SK-N-SH (cell line): ENCODE measurements at places on chromosomes 5 and 9.
A peak's percentile ranks its signal among the peaks of the same experiment; 100 is the strongest.

DNA sequence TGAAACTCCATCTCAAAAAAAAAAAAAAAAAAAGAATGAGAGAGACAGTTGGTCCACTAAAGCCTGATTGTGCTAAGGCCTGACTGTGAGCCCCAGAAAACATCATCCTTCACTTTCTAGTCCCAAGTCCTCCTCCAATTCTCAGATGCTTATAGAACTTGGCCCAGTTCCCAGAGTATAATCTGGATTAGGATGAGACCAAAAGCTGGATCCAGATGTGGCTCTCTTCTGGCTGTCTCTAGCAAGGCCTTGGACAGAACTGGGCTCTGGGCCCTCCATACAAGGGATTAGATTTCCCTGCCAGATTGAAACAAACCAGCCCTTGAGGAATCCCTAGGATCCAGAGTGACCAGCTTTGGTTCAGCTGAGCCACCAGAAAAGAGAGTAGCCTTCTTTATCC is 98.4 kb upstream of the ZNF366 start:
- DNase-seq = no peak

DNA sequence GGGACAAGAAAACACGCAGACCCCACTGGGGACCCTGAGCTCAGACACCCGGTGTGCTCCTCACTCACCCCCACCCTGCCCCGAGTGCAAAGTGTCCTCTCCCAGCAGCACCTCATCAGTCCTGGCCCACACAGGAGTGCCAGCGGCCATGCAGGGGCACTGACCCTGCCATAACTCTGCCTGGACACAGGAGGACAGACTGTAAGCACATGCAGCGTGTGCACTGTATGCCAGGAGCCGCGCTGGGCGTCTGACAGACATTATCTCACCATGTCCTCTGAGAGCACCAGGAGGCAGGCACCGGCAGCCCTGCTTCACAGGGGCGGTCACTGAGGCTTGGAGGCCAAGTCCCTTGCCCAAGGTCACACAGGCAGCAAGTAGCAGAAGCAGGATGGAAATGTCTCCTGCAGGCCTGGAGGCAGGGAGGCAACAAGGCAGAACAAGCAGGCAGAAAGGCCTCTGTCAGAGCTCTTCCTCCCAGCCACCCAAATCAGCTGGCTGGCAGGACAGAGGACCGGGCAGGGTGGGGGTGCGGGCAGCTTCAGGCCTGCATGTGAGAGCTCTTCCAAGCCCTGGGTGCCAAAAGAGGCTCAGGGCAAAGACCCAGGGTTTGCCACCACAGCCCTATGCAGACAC is 8.4 kb downstream of the EEIG1 start:
- peak; percentile 84 for DNase-seq

- DNase-seq = peak; percentile 24
Observed at GRCh38 chr5:108148715-108149139, 233.2 kb downstream of the FBXL17 start.

- DNase-seq = no peak
Observed at GRCh38 chr5:142977363-142978051, 207.3 kb downstream of the ARHGAP26 start.

- DNase-seq = no peak
Observed at GRCh38 chr5:33761139-33761538, 130.7 kb downstream of the ADAMTS12 start.

DNA sequence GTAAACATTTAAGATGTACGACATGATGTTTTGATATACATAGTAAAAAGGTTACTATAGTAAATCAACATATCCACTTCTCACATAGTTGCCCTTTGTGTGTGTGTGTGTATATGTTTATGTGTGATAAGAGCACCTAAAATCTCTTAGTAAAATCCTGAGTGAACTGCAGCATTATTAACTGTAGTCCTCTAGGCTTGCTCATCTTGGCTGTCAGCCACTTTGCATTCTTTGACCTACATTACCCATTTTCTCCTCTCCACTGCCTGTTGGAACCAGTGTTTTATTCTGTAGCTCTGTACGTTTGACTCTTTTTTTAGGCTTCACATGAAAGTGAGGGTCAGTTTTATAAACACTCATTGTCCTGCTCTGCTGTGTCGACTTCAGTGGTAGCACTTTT is 24.4 kb downstream of the C5orf22 start:
- no peak for DNase-seq

- DNase-seq = no peak
Observed at GRCh38 chr5:115684513-115685037, 58.7 kb upstream of the TMED7 start.

GRCh38 chr9:95092262-95093072 is 225.0 kb downstream of the FANCC start:
- DNase-seq = peak; percentile 68

DNA sequence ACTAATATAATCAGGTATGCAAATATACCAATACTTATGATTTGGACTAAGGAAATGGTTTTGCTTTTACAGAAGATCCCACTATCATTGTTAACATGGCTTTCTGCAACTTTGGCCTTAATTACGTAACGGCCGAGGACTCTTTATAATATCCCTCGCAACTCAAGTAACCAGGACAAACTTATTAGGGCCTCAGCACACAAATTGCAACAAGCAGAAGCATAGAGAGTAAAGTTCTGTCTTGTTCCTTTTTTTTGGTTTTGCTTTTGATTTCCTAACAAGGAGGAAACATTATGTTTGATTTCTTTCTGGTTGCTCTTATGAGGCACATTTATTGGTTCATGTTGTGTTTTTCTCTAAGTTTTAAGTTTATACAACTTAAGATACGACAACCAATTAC is 60.4 kb downstream of the RORB start:
- DNase-seq = no peak

GRCh38 chr5:109748546-109748945 is 58.8 kb downstream of the MAN2A1 start:
- DNase-seq = no peak

- DNase-seq = no peak
Observed at GRCh38 chr5:179382486-179382885, 37.2 kb upstream of the ADAMTS2 start.

- DNase-seq = no peak
Observed at GRCh38 chr5:54360925-54361662, 50.7 kb upstream of the ARL15 start.

DNA sequence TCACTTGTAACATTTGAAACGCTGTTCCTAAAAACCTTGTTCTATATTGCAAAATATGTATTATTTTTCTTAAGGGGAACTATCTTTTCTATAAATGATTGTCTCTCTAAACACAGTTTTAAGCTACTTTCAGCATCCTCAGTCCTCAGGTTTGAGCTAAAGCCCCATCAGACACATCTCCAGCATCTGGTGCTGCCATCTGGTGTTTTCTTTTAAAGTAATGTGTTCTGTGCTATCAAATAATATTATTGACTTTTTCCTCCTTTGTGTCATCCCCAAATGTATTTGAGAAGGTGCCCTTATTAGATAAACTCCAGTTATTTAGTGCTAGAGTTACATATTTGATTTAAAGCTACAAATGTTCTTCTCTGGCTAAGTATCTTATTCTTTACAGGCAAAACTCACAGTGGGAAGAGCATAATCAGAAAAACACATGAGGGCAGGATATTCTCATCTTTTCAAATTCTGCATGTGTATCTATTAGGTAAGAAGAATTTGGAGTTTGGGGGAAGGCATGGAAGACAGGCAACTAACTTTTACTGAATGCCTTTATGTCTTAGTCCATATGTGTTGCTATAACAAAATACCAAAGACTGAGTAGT is 27.5 kb downstream of the ZNF474 start:
- peak; percentile 55 for DNase-seq

DNA sequence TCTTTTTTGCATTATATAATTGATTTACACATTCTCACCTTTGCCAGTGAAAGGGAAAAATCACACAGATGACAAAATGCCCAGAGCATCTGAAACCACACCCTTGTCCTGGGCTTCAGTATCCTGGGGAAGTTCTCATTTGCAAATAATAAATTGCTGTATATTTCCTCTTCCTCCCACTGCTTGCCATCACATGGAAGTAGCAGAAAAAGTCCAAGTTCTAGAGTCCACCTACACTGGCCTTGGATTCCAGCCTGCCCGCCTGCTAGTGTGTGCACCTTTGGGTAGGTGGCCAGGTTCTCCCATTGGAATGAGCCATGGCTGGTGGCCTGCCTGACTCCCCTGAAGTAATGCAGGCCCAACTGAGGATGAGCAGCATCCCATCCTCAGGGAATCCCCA is 149.4 kb downstream of the GADD45G start:
- no peak for DNase-seq

- no peak for DNase-seq
Observed at GRCh38 chr9:131848570-131849160, 108.8 kb upstream of the RAPGEF1 start.

- no peak for DNase-seq
Observed at GRCh38 chr9:68983522-68984424, 30.1 kb downstream of the PRKACG start.

- no peak for DNase-seq
Observed at GRCh38 chr5:131394128-131394527, 130.3 kb downstream of the CDC42SE2 start.

DNA sequence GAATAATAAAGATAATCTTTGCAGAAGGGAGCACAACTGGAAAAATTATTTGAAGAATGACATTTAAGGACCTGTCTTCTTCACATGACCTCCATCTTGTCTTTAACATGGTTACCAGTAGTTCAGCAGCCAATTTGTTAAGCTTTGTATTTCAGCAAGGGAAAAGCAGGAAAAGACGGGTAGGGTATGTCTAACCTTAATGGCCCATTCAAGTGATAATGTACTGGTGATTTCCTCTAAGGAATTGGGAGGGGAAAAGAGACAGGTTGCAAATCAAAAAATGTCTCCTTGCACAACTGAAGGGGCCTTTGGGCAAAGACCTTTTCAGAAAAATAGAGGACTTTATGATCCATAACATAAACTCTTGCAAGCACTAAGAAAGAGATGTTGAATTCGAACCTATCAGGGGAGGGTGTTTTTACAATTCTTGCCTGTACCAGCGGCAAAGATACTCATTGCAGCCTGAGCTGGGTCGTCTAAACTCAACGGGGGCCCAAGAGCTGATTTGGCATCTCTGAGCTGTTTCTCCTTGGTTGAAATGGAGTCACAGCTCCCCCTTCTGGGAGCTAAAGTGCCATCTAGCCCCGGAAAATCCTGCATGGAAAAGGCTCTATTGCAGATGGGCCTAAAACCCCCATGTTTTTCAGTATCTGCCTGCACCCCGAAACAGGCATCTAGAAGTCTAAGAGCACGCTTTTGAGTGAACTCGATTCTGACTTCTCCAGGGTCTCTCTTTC is 3.8 kb downstream of the BRINP1 start:
- DNase-seq = peak; percentile 69

- no peak for DNase-seq
Observed at GRCh38 chr5:144144956-144145751, 25.3 kb downstream of the YIPF5 start.

GRCh38 chr5:54398191-54398590 is 57.3 kb upstream of the HSPB3 start:
- DNase-seq = no peak

GRCh38 chr9:22512495-22512894 is 65.9 kb downstream of the DMRTA1 start:
- no peak for DNase-seq

DNA sequence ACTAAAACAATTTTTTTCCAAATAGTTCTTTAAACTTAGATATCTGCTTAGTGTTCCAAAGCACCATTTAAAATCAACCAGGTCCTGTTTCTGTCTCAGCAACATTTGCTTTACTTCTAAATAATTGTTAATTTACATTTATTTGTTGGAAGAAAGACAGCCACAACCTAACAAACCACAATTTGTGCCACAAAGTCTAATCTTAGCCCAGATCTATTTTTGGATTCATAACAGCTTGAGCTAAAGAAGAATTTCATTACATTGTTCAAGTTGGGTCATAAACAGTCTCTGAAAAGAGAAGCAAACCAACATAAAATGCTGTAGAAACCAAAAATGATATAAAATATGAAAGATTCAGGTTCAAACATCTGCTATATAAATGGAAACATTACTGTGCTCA is 24.4 kb downstream of the MLLT3 start:
- DNase-seq = no peak

- DNase-seq = no peak
Observed at GRCh38 chr5:21212026-21212425, 1224.0 kb upstream of the CDH18 start.

DNA sequence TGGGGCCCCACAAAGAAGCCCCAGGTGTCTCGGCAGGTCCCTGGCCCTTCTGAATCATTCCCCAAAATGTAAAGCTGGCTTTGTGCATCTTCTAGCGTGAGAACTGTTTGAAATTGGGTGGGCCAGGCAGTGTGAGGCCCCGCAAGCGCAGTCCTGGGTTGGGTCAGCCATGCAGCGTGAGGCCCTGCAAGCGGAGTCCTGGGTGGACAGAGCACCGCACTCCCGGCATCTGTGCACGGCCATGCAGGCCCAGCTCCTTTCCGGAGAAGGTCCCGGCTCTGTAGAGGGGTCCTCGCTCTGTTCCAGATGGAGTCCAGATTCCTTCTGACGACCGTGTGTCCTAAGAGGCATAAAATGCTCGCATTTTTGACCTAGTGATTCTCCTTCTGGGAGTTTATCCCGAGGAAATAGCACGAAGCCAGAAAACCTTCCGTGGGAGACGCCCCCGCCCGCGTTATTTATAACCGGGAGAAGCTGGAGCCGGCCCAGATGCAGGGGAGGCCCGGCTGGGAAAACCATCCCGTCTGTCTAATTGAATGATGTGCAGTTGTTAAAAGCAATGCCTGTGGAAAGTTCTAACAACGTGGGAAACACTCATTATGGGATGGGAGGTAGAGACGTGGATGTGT is 19.4 kb upstream of the NOTCH1 start:
- DNase-seq = no peak

DNA sequence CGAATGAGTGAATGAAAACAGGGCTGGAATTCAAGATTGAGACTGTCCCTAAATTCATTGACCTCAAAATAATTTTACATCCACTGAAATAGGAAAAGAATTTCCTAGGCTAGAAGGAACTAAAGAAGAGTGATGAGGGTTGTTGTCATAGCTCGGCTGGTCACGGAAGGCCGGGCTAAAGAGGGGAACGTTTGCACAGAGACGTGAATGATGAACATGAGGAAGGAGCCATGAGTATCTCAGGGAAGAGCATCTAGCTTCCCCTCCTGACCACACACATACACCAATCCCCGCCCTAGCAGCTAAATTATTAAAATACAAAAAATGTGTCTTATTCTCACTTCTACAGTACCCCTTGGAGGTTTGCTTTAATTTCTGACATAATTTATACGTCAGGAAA is 124.4 kb upstream of the ABCA1 start:
- DNase-seq = no peak

DNA sequence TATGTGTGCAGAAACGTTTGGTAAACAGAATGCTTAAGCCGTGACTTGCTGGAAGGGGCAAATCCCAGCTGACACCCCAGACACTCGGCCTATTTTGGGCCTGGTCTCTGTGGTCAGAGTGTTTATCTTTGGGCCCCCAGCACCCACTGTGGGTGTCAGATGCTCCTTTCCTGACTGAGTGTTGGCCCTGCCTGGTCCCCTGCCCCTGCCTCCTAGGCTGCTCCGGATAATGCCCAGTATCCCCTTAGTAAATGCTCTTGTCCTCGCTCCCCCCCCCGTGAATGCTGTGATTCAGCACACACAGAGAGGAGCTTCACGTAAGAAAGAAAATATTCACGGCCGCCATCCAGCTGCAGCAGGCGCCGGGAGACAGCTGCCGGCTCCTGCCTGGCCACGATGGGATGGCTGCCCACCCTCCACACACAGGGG is 11.3 kb upstream of the ANGPTL2 start:
- DNase-seq = no peak
